ENCODE measurements at places on chromosomes 4 and X. TPM values are rescaled to one million over a fixed set of nuclear protein-coding genes. Genes with fewer than 3 reads are reported as not detected.

DNA sequence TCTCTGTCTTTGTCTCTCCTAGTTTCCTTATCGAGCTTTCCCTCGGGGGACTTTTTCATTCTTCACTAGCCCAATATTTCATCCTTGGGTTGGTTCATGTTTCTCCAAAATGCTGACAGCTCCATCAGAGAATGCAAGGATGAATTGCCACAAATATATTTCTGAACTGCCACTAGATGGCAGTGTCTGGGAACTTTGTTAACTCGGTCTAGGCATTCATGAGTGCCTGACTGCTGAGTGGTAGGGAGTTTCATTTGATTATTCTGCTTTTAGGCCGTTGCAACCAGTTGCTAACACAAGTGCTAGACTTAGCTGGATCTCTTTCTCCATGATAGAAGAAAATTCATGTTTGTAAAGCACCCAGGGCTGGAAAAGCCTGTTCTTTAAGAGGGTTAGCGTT, 73.5 kb upstream of the RAP2C start:
- peak; percentile 47 for DNase-seq

DNA sequence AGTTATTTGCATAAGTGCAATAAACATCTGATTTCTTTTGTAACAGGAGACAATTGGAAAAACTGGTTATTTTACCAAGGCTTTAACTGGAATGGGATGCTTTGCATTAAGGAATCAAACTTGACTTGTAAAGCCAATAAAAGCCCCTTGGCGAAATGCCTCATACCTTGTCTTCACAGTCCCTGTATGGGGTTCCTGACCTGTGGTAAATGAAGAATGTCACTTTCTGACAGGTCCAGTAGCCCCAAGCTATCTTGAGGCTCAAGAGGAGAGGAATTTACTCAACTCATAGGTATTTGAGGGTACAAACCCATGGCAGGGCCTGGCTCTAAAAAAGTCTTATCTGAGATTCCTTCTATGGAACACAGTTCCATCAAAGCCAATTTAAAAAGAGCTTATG, 78.0 kb downstream of the ACOX3 start:
- DNase-seq, result no peak

DNA sequence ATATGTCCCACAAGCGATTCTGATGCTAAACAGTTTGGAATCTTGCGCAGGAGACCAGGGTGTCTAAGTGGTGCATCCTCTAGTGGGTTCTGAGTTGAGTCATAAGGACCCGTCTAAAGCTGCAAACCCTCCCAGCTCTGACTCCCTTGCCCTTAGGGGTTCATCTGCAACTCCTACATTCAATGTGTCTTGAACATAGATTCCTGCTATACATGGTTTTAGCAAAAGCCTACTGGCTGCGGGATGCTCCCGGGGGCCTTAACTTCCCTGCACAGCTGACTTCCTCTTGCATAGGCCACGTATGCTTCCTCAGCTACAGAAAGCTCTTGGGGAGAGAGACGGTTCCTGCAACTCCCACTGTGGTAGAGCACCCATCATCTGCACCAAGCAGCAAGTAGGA, 236.7 kb downstream of the EVC2 start:
- no peak for DNase-seq

GRCh38 chr4:137312257-137312656, 220.0 kb downstream of the PCDH18 start:
- DNase-seq, result no peak

DNA sequence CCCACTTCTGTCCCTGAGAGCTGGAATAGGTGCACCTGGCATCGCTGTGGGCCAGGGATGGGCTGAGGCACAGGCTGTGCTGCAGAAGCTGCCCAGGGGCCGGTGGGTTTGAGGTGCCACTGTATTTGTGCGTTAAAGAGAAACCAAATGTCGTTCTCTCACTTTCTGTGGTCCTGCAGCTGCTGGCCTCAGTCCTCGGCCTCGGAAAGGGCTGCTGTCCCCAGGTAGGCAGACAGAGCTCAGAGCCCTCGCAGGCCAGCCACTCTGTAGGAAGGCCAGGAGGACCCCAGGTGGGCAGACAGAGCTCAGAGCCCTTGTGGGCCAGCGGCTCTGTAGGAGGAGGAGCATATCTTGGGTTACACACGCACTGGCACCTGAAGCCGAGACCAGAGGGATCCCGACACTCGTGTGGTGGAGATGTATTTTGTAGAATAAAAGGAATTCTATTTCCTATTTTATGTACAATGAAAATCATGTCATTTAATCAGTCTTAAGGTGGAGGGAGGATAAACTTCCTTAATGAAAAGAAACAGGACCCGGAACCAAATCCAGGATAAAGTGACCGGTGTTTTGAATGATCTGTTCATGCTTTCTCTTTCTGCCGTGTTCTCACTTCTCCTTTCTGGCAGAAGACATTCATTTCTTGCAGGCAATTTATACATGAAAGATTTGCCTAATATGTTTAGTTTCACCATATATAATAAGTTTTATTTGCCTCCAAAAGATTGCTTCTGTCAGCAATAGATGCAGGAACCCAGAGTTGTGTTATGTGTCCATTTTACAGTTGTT, 54.4 kb upstream of the HGFAC start:
- no peak for DNase-seq

TMEM156 gene
- total RNA-seq, result 8.9 TPM

FRG2 gene
- total RNA-seq, result not detected

RNF175 gene
- not detected for total RNA-seq

SLC25A53 gene
- 15.7 TPM for total RNA-seq
